ENCODE measurements at places on chromosomes 2 and 18.

GRCh38 chr2:124241-124880 lies 78.1 kb upstream of the FAM110C start:
- DNase-seq = no peak

DNA sequence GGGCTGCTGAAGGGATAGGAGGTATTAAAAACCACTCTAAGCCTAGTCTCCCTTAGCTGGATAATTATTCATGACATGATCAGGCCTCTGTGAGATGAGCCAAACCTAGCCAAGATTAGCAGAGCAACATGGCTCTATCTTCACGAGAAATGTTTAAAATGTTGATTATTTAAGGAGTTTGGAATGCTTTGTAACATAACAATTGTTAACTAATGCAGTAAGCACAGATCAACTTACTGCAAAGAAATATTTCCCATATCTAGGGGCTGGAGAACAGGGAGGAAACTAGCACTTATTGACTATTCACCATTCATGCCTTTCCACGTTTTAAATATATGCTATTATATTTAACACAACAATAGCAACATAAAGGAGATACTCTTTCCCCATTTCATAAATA lies 833.7 kb upstream of the CHAC2 start:
- DNase-seq = no peak

DNA sequence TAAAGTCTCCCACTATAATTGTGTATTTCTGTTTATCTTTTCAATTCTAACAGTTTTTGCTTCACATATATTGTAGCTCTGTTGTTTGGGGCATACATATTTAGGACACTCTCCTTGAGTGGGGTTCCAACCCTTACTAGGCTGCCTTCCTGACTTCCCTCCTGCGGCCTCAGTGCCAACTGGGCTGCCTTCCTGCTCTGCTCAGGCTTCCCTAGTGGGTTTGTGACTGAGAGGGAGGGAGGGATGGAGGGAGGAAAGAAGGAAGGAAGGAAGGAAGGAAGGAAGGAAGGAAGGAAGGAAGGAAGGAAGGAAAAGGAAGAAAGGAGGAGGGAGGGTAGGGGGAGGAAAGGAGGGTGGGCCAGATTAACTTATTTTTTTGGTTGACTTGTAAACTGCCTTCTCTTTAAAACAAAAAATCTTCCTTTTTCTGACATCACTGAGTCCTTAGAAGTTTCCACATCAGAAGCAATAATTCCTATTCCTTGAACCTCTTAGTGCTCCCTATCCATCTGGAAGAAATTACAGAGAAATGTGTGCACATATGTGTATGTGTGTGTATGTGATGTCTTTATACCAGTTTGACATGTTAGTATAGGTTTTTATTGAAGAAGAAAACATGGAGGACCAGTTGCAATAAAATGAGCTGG lies 145.4 kb upstream of the PGAP1 start:
- no peak for DNase-seq

GRCh38 chr18:471716-472115 lies 28.8 kb downstream of the COLEC12 start:
- DNase-seq = no peak

- no peak for DNase-seq
Observed at GRCh38 chr2:163649080-163649479, 86.7 kb downstream of the FIGN start.

DNA sequence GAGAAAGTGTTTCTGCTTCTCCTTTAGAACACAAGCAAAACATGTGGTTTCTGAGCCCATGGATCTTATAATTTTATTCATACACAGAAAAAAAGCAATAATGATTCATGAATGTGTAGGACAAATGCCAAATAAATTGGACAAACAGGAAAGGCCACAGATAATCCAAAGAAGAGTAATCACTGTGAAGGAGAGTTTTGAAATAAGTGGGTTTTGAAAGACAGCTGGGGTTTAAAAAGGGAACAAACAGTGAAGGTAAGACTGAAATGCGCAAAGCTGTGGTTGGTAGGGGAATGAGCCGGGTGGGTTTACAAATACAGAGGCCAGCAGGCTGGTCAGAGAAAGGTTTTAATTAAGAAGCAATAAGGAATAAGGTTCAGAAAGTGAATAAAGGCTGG lies 50.0 kb upstream of the MBOAT2 start:
- no peak for DNase-seq

DNA sequence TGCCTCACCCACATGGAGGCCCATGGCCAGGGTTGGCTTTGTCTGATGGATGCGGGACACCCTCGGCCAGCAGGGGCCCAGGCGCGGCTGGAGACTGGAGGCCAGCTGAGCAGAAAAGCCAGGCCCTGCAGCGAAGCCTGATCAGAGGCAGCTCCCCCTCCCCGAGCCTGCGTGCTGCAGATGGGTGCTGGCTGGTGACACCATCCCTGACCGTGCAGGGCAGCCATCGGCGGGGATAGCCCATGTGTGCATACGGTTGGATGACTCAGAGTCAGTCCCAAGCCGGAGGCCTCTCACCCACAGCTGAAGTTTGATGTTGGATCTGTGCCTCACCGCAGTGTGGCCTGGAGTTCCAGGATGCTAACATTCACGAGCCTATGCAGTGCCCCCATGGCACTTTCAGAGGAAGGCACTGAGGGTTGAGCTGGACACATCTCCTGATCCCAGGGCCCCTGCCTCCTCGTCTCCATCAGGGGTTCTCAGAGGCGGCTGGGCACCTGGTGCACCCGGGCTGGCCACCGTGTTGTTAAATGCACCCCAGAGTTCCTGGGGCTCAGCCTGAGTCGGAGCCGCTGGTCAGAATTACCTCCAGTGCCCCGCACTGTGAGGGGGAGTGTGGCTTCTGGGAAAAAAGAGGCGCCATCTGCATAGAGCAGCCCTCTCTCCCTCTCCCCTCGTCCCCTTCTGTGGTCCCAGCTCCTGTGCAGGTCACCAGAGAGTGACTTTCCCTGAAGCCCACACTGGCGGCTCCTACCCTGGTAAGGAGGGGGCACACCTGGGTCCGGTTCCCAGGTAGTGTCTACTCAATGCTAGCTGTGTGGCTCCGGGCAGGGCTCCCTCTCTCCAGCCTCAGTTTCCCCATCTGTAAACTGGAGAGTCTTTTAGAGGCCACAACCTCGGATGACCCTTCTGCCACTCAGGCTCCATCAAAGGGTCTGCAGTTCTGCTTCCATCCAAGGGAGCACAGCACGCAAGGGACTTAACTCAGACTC lies 19.4 kb upstream of the KIF1A start:
- no peak for DNase-seq

DNA sequence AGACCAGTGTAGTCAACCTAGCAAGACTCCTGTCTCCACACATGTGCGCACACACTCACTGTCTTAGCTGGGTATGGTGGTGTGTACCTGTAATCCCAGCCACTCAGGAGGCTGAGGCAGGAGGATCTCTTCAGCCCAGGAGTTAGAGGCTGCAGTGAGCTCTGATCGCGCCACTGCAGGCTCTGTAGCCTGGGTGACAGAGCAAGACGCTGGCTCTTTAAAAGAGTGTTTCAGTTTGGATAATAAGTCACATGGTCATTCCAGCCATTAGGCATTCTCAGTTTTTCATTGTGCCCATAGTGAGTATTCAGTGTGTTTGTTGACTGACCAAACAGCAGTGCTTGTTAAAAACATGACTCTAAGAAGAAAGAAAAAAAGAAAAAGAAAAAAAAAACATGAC lies 31.0 kb downstream of the RAB10 start:
- no peak for DNase-seq

GRCh38 chr2:26401739-26402541 lies at the start of gene DRC1:
TSS of gene DRC1 (plus strand) at chr2:26401920. CDS start at chr2:26401990, 70 bp downstream.
- peak; percentile 20 for DNase-seq

GRCh38 chr2:112187805-112188596 lies 49.8 kb downstream of the FBLN7 start:
- peak; percentile 72 for DNase-seq

- DNase-seq = no peak
Observed at GRCh38 chr2:3113122-3113521, 264.5 kb downstream of the EIPR1 start.

- DNase-seq = no peak
Observed at GRCh38 chr2:204665207-204665606, 119.9 kb downstream of the PARD3B start.

GRCh38 chr2:154452471-154452870 lies 246.0 kb upstream of the KCNJ3 start:
- DNase-seq = no peak

DNA sequence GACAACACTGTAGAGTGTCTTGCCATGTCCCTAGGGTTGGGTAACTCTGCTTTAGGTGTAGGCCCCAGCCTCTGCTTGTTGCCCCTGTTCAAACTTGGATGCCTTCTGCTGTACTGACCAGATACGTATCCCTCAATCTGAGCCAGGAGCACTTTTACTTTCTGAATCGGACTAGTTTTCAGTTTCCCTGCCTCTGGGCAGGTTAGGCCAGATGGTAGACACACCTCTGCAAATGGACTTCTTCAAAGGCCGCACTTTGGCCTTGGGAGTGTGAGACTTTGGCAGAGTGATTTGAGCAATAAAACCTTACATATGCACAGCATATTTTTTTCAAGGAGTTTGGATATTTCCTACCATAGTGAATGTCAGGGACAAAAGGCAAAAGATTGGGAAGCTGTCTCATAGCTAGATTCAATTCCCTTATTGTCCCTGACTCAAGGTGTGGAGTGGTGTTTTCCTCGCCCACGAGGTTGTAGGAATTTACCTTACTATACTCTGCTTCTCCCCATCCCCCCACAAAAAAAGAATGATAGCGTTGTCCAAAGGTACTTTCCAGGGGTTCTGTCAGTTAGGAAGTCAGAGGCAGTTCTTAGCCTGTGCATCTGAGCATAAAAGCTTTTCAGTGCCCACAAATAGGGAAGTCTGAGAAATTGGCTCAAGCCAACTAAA lies 15.3 kb upstream of the PARD3B start:
- no peak for DNase-seq
